ENCODE measurements at places on chromosomes 11 and 22.
A peak's percentile ranks its signal among the peaks of the same experiment; 100 is the strongest.

DNA sequence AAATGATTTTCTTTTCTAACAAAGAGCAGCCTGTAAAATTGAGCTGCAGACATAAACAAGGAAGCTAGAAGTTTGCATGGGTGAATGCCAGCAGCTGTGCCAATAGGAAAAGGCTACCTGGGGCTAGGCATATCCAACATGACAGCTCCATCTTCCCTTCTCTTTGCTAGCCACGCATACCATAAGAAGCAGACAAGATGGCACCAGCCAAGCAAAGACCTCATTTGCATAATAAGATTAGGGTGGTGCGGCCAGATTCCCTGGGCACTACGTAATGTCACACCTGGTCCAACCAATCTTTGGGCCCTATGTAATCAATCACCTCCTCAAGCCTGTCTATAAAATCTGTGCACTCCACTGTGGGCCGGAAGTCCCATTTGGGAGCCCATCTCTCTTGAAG lies 108.3 kb downstream of the SWAP70 start:
- H3K27me3 ChIP-seq: no peaks in the 10 kb centered on the region
- H3K36me3 ChIP-seq: no peaks in the 10 kb centered on the region
- no peaks in the 10 kb centered on the region for H3K4me1 ChIP-seq
- H3K27ac ChIP-seq: no peak overlapping the region

- H3K4me3 ChIP-seq: no peak overlapping the region
- no peaks in the 10 kb centered on the region for H3K36me3 ChIP-seq
- no peaks in the 10 kb centered on the region for H3K4me1 ChIP-seq
Observed at GRCh38 chr11:9678576-9678975, 14.7 kb downstream of the SWAP70 start.

DNA sequence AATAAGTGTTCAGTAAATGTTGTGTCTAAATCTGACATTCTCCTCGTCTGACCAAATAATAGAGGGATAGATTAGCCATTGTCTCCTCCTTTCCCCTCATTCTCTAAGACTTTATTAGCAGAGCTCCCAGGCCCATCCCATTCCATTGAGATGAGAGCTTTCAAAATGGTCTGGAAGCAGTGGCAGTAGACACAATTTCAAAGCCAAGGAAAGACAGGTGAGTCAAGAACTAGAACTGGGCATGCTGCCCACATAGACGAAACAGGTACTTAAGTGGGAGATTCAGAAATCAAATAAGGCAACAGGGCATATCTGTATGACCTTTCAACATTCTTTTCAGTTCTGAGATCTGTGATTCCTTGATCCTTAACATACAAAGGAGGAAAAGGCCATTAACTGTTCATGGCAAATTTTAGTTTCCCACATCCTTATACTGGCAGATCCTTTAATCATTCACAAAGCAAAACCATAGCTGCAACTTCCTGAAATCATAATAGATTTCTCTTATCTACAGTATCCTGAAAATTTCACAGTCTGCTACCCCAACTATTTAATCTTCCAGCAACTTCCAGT lies 96.6 kb upstream of the KCNA4 start:
- no peak for DNase-seq
- H3K27ac ChIP-seq: no peak overlapping the region
- no peaks in the 10 kb centered on the region for H3K36me3 ChIP-seq
- no peaks in the 10 kb centered on the region for H3K4me1 ChIP-seq
- no peak overlapping the region for H3K4me3 ChIP-seq

- H3K36me3 ChIP-seq: no peaks in the 10 kb centered on the region
- H3K27ac ChIP-seq: no peak overlapping the region
- no peak for DNase-seq
- H3K4me1 ChIP-seq: no peaks in the 10 kb centered on the region
Observed at GRCh38 chr22:17943533-17944249, 80.7 kb downstream of the MICAL3 start.

DNA sequence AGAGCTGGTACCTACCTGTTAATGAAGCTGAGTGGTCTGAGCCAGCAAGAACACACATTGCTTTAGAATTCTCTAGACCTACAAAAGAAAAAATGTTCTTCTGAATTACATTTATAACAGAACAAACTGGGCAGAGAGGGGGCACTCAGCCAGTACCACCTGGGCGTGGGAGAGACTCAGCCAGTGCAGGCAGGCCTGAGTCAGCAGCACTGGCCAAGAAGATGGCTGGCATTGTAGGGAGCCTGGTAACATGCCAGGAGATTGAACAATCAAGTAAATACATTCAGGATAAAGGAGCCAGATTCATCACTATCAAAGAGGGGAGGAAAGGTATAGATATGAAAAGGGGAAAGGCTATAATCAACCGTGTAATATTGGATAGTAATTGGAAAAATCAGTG lies 19.9 kb downstream of the SERGEF start:
- no peak overlapping the region for H3K27ac ChIP-seq
- H3K4me3 ChIP-seq: no peak overlapping the region
- no peaks in the 10 kb centered on the region for H3K27me3 ChIP-seq
- no peak for DNase-seq
- H3K36me3 ChIP-seq: no peaks in the 10 kb centered on the region

GRCh38 chr22:23608583-23608982 lies 23.5 kb downstream of the DRICH1 start:
- no peak overlapping the region for H3K4me3 ChIP-seq
- H3K36me3 ChIP-seq: no peaks in the 10 kb centered on the region
- no peak for DNase-seq
- H3K4me1 ChIP-seq: no peaks in the 10 kb centered on the region

- H3K27ac ChIP-seq: no peak overlapping the region
- H3K36me3 ChIP-seq: peaks cover 10% of the 10 kb centered on the region
- no peaks in the 10 kb centered on the region for H3K4me1 ChIP-seq
- no peak overlapping the region for H3K4me3 ChIP-seq
- no peak for DNase-seq
Observed at GRCh38 chr22:42877597-42878340, 20.7 kb upstream of the ARFGAP3 start.

DNA sequence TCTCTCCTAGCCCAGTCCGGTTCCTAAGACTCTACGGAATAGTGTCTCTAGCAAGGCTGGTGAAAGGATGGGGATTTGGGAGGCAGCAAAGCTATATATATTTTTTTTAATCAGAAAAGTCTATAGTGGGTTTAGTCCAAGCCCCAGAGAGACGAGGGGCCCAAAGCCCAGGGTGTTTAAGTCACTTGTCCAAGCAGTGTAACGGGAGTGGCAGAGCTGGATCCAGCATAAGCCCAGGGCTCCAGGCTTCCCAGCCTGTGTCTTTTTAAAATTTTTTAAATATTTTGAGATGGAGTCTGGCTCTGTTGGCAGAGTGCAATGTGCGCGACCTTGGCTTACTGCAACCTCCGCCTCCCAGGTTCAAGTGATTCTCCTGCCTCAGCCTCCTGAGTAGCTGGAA lies 6.8 kb downstream of the GRIK4 start:
- H3K27me3 ChIP-seq: no peaks in the 10 kb centered on the region
- H3K4me1 ChIP-seq: peaks cover 12% of the 10 kb centered on the region
- no peak overlapping the region for H3K27ac ChIP-seq
- no peaks in the 10 kb centered on the region for H3K36me3 ChIP-seq
- no peak for DNase-seq

DNA sequence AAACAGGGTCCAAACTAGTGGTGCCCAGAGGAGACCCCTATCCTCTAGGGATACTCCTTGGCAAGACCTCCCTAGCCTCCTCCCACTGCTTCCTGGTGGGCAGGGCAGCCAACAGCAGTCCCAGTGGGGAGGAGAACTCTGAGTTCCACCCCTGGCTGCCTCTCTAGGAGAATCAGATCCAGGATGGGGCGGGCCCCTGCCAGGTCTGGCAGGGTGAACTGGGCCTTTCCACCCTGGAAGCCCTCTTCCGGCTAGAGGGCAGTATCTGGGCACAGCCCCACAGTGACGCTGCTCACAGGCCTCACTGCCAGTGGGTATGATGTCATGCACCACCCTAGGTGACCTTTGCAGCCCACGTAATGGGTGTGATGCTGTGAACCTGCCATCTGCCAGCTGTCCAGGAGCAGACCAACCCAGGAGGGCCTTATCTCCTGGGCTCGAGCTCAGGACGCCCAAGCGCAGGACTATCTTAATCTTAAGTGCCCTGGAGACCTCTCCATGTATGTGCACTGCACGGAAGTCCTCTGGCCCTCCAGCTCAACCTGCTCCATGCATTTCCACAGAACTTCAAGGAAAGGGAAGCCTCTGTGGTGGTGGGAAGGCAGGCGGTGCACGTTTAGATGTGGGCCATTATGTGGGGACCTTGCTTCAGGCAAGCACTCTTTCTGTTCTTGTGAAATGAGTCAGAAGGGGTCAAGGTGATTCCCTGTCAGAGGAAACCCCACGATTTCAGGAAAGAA lies 31.8 kb upstream of the FCHSD2 start:
- no peak overlapping the region for H3K27ac ChIP-seq
- DNase-seq: no peak
- H3K36me3 ChIP-seq: no peaks in the 10 kb centered on the region
- peaks cover 11% of the 10 kb centered on the region for H3K4me1 ChIP-seq

DNA sequence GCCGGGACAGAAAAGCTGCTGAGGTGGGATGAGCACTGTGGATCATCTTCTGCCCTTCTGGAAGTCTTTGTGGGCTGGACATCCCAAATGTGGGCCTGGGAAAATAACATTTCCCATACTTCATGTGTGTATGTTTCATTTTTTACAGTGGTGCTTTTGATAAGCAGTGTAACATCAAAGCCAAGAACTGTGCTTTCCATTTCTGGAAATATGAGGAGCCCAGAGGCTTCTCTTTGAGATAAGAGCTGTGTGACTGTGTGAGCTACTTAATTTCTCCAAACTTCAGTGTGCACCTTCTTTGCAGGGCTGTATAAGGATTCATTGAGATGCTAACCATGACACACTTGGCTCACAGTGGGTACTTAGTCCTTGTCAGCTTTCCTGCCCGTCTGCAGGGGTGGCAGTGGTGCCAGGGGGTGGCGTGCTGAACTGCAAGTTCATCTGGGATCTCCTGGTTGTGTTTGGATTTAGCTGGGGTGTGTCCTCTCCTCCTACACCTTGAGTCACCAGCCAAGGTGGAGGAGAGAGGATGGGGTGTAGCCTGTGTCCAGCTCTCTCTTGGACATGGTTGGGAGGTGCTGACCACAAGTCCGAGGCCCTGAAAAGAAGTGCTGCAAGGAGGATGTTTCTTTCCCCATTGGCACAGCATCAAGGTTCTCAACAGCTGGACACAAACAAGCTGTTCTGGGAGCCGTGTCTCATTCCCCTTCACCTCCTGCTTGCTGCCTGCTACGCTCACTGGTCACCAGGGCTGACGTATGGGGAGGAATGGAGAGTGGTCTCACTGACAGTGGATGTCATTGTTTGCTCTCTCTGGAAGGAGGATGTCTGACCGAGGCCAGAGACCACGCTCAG lies 139.4 kb downstream of the TEAD1 start:
- H3K27ac ChIP-seq: peak overlapping the region; percentile 70
- no peaks in the 10 kb centered on the region for H3K27me3 ChIP-seq
- peaks cover 72% of the 10 kb centered on the region for H3K4me1 ChIP-seq
- H3K4me3 ChIP-seq: no peak overlapping the region
- no peaks in the 10 kb centered on the region for H3K36me3 ChIP-seq

DNA sequence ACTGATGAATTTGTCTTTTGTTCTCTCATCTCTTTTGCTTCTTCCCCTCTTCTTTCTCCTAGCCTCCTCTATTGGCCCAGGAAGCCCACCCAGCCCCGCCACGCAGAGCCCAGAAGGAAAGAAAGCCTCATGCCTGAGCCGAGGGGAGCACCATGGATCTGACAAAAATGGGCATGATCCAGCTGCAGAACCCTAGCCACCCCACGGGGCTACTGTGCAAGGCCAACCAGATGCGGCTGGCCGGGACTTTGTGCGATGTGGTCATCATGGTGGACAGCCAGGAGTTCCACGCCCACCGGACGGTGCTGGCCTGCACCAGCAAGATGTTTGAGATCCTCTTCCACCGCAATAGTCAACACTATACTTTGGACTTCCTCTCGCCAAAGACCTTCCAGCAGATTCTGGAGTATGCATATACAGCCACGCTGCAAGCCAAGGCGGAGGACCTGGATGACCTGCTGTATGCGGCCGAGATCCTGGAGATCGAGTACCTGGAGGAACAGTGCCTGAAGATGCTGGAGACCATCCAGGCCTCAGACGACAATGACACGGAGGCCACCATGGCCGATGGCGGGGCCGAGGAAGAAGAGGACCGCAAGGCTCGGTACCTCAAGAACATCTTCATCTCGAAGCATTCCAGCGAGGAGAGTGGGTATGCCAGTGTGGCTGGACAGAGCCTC lies 3.8 kb downstream of the ZBTB16 start:
- no peaks in the 10 kb centered on the region for H3K36me3 ChIP-seq
- no peaks in the 10 kb centered on the region for H3K4me1 ChIP-seq
- H3K27me3 ChIP-seq: no peaks in the 10 kb centered on the region
- DNase-seq: no peak

- H3K4me3 ChIP-seq: peak overlapping the region; percentile 79
- DNase-seq: no peak
- peaks cover 23% of the 10 kb centered on the region for H3K4me1 ChIP-seq
- H3K27me3 ChIP-seq: no peaks in the 10 kb centered on the region
Observed at GRCh38 chr11:117097014-117097388, 1.2 kb downstream of the SIK3 start.

GRCh38 chr11:21612326-21612725 lies 580.6 kb upstream of the ANO5 start:
- H3K27ac ChIP-seq: no peak overlapping the region
- H3K4me3 ChIP-seq: no peak overlapping the region
- no peaks in the 10 kb centered on the region for H3K4me1 ChIP-seq
- DNase-seq: no peak

DNA sequence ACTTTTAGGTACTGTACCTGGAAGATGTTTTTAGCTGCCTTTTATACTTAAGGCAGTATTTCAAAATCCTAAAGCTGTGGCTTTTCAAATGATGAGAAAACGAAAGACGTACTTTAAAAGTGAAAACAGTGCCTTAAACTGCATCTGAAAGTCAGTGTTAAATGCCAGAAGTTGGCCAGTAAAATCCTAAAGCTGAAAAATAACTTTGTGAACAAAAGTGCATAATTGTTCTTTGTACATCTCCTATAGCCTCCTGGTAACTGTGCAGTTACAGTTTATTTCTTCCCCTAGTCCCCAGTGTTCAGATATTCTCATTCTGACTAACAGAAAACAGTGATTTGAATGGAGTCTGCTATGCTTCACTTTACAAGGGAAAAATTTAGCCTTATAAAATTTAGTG lies 6.8 kb downstream of the EED start:
- H3K27ac ChIP-seq: no peak overlapping the region
- H3K36me3 ChIP-seq: peaks cover 10% of the 10 kb centered on the region
- H3K27me3 ChIP-seq: no peaks in the 10 kb centered on the region
- DNase-seq: no peak
- H3K4me1 ChIP-seq: peaks cover 4% of the 10 kb centered on the region
- no peak overlapping the region for H3K4me3 ChIP-seq
